ENCODE measurements at places on chromosomes 6 and 20.
A peak's percentile ranks its signal among the peaks of the same experiment; 100 is the strongest.

- no peak for DNase-seq
These were observed 155.6 kb downstream of the ZFP64 start for GRCh38 chr20:52035977-52036376.

GRCh38 chr20:47352332-47353238 lies 3.9 kb downstream of the ZMYND8 start:
- DNase-seq = no peak

DNA sequence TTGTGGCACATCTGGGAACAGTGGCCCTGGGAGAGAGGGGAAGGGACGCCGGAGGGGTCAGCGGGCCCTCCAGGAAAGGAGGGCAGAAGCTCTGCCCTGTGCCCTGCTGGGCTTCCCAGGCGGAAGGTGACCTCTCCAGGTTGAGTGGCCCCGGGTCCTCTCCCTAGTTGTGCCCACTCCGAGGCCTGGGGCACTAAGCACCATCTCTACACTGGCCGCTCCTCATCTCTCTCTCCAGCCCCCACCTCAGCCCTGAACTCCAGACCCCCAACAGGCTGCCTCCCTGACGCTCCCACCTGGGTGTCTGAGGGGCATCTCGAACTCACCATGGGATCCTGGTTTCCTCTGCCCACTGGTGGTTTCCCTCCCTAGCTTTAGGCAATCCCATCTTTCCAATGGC lies 18.1 kb downstream of the KCNG1 start:
- no peak for DNase-seq

DNA sequence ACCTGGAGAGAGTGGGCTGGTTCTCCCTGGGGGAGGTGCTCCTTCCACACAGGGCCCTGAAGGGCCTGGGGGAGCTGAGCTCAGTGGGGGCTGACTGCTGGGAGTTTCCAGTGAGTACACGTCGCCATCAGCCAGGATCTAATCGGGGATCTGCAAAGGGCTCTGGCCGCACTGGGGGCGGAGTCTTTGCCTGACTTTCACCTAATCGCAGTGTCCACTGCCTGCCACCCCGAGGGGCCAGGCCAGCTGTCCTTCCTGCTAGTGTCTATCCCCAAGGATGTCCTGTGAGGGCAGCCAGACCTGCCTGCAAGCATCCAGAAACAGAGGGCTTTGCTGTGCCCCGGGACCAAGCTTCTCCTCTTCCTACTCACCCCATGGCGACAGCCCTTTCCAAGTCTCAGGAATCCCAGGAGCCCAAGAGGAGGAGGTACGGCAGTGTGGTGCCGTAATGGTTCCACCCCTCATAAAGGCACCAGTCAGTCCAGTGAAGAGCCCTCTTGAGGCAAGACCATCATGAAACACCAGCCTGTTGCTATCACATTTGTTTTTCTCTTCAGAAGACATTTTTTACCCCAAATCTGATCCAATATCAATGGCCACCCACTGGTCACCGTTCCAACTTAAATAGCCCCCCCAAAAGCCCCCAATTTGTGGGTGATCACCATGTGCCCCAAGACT lies 243.1 kb upstream of the ECI2 start:
- no peak for DNase-seq

- no peak for DNase-seq
These were observed 4.3 kb upstream of the AKIRIN2 start for GRCh38 chr6:87706187-87706966.

DNA sequence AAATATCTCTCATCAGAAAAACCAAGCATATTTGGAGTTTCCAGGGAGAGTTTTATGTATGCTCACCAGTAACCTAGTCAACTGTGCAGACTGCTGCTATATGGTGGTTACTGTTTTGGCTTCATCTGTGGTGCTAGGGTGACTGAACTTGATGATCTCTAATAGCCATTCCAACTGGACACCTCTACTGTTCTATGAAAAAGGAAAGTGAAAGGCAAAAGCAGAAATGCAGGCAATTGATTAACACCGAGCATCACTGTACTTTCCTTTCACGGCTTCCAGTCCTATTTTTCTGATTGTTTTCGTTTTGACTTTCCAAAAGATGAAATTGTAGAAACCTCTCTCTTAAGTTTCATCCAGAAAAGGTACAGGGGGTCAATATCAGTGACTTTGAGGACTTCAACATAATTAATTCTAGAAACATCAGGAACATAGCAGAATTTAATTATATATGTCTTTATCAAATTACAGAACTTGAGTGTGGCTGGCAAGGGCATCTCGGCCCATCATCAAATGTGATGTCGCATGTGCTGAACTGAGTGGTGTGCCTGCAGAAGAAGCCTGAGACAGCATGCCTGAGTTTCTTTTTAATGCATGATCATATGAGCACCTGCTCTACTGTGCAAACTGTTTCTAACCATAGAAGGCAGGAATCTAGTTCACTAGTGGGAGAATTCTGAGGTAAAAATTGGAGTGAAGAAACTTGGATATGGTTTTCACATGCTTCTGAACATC lies 464.3 kb upstream of the FLRT3 start:
- DNase-seq = no peak

DNA sequence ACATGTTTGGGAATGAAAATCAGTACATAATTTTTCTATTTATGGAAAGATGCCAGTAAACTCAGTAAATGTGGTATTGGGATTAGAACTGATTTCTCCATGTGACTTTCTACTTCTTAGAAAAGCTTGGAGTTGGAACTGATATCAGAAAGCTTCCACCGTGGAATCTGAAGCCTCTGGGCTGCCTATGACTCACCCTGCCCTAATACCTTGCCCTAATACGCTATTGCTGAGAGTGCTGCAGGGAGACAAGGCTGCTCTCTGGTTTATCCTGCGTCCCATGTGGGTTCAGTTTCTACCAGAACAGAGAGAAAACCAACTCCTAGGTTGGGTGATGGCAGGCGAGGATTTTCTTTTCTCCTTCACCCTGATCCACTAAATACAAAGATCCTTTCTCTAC lies 3.3 kb upstream of the STMND1 start:
- no peak for DNase-seq

GRCh38 chr6:151482290-151482689 lies 11.5 kb upstream of the CCDC170 start:
- DNase-seq = peak; percentile 84

DNA sequence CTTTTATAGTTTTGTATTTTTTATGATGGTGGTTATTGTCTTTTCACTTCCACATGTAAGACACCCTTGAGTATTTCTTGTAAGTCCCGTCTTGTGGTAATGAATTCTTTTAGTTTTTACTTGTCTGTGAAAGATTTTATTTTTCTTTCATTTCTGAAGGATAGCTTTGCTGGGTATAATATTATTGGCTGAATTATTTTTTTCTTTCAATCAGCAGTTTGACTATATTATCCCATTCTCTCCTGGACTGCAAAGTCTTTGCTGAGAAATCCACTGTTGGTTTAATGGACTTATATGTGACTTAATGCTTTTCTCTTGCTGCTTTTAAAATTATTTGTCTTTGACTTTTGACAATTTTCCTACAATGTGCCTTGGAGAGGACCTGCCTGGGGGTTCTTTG lies 13.8 kb downstream of the KIF25 start:
- DNase-seq = no peak

GRCh38 chr20:58749098-58749769 lies 56.6 kb downstream of the NPEPL1 start:
- no peak for DNase-seq

- DNase-seq = peak; percentile 81
These were observed 108.3 kb upstream of the PHACTR1 start for GRCh38 chr6:12608016-12608860.

GRCh38 chr6:121515630-121516265 lies 80.3 kb downstream of the GJA1 start:
- DNase-seq = no peak

- DNase-seq = no peak
These were observed 148.5 kb downstream of the LY86 start for GRCh38 chr6:6736791-6737654.

GRCh38 chr20:48823960-48824498 lies 3.8 kb downstream of the PREX1 start:
- peak; percentile 92 for DNase-seq

- no peak for DNase-seq
These were observed 109.8 kb downstream of the UNC5CL start for GRCh38 chr6:40929176-40929575.

DNA sequence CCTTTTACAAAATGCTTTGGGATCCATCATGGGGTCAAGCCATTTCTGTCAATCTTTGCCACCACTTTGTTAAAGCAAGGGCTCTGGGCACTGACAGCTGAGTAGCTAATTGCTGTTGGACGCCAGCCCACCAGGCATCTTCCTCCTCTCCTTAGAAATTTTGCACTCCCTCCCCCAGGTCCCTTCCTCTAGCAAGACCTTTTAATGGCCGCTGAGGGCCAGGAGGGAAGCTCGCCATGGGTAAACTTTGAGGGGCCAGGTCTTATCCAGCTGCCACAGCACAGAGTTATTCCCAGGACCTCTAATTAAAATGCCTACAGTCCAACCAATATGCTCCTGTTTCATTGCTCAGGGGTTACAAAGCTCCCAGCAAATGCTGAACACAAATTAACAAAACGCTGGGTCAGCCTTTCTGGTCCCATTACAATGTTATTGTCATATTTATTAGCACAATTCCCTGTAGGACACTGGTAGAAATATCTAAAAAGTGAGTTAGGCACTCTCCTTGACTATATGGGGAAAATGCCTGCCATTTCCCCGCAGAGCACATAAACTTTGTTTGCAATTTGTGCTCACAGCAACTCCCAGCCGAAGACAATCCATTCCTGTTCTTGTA lies 16.8 kb downstream of the SCML4 start:
- DNase-seq = no peak

DNA sequence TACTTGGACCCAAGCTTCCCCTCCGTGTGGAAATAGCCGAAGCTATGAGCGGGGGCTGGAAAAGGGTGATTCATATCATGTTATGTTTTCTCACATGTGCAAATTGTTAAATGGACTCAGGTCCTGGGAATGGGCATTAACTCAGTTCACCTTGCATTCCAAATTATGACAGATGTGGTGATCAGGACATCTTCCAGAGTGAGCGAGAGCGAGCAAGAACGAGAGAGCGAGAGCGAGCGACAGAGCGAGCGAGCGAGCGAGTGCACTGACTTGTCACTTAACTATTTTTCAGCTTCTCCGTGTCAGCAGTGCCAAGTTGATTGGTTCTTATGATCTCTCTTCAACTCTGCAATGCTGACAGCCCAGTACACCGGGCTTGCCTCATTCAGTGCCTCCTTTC lies 437.4 kb upstream of the NRSN1 start:
- no peak for DNase-seq

- no peak for DNase-seq
These were observed 6.1 kb downstream of the CST5 start for GRCh38 chr20:23873370-23874015.

DNA sequence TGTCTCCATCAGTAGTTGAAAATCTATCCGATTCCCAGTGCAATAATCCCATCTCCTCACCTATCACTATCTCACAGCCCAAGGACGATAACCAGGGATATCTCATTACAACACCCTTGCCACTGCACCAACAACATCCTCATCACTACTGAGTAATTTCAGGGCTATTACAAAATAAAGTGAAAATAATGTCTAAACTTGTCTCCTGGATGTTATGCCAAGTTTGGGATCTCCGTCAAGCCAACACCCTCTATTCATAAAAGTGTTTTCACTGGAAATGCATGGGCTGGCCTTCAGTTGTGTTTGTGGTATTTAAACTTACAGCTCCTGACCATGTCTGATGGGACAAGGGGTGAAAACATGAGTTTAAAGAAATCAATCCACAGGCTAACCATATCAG lies 42.0 kb upstream of the STMND1 start:
- DNase-seq = no peak

DNA sequence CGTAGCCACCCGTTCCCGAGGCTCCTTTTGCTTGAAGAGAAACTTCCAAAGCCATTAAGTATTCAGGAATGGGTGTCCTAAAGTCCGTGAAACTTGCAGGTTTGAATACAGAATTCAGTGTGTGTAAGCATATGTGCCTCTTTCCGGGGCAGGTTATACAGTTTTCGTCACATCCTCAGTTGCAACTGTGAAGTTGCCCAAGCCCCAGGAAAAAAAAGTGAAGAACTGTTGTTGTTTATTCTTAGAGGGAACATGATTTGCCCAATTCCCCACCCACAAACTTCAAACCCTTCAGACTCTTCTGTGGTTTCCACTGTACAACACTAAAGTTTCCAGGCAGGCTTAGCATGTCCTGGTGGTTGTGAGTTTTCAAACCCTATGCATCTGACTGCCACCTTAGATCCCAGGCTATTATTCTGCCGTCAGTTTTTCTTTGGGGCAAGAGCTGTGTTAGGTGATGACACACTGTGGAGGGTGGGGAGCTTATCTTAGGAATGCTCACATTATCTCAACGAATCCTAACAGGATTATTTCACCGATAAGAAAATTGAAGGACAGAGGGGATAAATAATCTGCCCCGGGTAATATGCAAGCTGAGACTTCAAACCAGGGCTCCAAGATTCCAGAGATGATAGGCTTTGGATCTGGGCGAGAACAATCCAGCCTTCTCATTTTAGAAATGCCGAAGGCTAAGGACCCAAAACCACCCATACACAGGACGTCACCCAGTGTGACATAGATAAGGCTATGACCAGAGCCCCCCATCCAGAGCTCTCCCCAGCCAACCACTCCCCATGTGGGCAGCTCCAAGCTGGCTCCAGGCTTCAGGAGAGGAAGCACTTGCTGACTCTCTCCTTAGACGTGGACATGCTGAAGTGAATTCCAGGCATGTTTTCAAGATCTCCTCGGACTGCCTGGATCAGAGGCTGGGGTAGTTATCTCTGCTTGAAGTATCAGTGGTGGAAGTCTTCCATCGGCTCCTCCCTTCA lies 81.7 kb upstream of the AFDN start:
- DNase-seq = no peak

DNA sequence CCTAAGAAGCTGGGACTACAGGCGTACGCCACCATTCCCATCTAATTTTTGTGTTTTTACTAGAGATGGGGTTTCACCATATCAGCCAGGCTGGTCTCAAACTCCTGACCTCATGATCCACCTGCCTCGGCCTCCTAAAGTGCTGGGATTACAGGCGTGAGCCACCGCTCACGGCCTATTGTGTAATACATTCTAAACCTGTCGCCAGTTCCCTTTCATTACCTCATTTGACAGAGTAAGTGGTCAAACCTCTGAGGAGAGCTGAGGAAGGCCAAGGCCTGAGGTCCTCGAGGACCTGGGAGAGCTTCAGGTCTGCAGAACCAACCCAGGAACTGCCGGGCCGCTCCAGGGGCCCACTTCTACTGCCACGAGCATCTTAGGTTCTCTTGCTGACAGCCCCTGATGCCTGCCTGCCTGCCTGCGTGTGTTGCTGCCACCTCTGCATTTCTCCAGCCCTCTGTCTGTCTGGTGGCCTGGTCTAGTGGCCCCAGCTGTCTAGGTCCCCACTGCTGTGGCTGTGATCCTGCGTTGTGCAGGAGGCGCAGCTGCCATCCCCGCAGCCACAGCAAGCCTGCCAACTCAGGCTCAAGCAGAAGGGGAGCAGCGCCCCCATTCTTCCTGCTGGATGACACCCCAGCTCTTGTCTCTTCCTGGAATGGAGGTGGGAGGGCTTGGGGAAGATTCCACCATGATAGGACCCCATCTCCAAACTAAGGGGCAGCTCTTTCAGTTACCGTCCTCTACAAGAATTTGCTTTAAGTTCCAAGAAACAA lies 45.3 kb downstream of the PRR18 start:
- DNase-seq = peak; percentile 50

- no peak for DNase-seq
These were observed 13.8 kb upstream of the RBM38 start for GRCh38 chr20:57377350-57377749.

- no peak for DNase-seq
These were observed 50.1 kb downstream of the EDN3 start for GRCh38 chr20:59350330-59351156.
